ENCODE measurements at places on chromosomes 5 and 9.

GRCh38 chr9:2163231-2163885 is 148.2 kb downstream of the SMARCA2 start:
- no peak for DNase-seq

DNA sequence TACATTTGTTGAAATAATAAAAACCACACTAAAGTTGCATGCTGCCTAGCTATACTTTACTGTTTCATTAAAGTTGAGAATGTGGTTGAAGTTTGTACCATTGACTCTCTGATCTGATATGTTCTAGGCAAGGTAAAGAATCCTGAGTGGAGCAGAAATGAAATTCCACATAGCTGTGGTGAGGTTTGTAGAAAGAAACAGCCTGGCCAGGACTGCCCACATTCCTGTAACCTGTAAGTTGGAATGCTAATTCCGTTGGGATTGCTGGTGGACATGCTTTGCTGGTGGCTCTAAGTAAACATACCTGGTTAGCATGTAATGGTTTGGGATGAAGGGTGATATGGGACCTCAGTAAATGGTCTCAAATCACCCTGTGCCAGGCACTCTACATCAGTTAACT is 16.8 kb downstream of the NFX1 start:
- no peak for DNase-seq

DNA sequence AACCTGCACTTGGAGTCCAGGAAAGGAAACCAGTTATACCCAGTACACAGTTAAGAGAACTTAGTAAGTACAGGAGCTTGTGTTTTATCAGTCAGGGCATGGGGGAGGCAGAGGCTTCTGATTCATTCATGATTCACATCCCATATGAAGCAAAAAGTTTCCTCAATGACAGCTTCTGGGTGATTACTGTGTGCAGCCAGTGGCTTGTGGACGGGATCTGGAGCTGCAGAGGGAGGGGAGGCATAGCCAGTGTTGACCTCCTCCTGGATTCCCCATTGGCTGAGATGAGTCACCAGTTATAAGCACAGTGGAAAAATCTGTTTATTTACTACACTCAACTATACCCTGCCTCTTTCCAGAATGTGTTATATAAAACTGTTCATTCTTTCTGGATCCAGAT is 17.7 kb downstream of the IL31RA start:
- DNase-seq = no peak

- no peak for DNase-seq
Measured at GRCh38 chr9:75235632-75236031, 147.3 kb downstream of the OSTF1 start.

GRCh38 chr5:10262121-10262774 is 12.2 kb downstream of the CCT5 start:
- DNase-seq = no peak

GRCh38 chr5:167754501-167755021 is 536.9 kb upstream of the WWC1 start:
- DNase-seq = no peak

- DNase-seq = no peak
Measured at GRCh38 chr9:127128341-127129072, 6.1 kb upstream of the ANGPTL2 start.

- DNase-seq = peak; percentile 74
Measured at GRCh38 chr5:139828207-139828895, 32.7 kb downstream of the PSD2 start.

DNA sequence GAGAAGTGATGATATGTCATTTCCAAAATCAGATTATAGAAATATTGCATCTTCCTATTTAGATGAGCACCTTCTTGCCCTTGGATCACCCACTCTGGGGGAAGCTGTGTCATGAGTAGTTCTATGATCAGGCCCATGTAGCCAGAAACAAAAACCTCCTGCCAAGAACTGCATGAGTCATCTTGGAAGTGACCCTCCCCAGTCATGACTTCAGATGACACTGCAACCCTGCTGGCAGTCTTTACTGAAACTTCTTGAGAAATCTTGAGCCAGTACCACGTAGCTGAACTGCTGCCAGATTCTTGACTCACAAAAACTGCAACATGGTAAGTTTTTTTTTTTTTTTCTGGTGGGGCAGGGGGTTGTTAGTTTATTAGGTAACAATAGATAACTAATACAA is 439.6 kb upstream of the PTGER4 start:
- DNase-seq = no peak

DNA sequence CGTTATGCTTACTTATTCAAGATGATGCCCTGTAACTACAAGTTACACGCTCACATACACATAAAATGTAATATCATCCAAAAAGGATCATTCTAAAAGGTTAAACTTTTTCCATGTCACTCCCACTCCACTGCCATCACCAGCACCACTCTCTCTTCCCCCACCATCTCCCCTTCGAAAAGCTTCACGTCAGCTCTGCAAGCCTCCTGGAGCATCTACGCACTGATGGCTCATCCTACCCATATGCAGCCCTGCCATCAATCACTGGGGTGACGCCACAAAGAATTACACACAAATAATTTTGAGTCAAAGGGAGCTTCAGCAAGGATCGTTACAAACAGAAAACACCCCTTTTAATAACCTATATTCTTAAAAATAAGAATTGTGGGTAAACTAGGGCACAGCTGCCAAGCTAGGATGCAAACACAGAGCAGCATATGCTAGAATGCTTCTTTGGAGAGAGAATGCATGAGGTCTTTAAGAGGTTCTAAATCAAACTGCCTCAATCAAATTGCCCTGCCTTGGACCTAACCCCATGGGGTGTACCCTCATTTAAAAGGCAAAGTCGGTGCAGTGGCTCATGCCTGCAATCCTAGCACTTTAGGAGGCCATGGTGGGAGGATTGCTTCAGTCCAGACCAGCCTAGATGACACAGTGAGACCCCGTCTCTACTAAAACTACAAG is 56.1 kb downstream of the SHB start:
- DNase-seq = no peak

DNA sequence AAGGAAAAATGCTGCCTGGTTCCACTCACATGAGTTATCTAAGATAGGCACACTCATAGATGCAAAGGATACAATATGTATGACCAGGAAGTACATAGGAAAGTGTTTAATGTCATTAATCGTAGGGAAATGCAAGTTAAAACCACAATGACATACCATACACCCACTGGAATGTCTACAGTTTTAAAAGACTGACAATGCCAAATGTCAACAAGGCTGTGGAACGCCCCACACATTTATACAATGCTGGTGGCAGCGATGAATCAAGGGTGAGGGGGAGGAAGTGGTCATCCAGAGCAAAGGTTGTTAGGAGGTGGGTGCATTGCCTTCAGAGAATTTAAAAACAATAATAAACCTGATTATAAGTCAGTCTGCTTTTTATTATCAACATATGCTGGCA is 437.8 kb downstream of the ARHGEF28 start:
- DNase-seq = no peak

DNA sequence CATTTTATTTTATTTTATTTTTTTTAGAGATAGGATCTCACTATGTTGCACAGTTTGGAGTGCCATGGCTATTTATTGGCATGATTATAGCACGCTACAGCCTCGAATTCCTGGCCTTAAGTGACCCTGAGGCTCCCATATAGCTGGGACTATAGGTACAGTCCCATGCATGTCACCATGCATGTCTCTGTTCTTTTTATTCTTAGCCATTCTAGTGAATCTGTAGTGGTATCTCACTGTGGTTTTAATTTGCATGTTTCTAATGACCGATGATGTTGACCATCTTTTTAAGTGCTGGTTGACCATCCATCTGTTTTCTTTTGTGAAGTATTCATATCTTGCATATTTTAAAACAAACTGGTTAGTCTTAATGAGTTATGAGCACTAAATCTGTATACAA is 76.1 kb downstream of the SLC44A1 start:
- DNase-seq = no peak

DNA sequence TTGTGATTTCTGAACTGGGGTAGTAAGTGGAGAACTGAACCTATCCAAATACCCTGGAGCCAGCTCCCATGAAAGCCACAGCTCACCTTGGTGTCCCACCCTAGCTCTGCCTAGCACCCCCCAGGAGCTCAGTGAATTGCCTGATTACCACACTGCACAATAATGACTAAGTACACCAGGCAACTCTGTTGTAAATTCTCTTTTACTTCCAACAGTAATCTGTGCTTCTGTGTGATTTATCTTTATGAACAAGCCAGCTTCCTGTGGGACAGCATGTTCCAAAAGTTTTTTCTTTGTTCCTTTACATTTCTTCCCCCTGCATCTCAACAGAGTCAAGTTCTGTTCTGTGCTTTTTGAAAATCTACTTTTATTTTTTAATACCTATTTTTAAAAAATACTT is 22.1 kb upstream of the GRPEL2 start:
- DNase-seq = no peak

DNA sequence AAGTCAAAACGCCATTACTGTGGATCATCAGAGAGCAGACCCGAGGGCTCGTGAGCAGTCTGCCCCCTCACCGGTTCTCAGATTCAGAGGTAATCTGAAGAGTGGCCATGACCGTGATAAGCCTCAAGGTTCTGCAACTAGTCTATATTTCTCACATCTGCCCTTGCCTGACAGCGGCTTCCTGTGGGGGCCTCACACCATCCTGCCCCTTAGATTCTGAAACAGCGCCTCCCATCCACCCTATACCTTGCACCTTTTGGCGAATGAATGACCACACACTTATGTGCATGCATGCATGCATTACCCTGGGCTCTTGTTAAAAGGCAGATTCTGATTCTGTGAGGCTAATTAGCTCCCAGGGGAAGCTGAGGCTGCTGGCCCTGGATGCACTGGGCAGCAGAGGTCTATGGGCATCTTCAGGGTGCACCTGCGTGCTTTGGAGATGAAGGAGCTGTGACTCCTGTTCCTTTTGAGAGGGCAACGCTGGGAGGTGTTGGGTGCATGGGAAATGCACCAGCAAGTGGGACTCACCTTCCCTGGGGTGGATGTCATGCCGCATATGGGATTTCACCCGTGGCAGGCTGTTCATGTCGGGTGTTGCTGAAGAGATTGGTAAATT is 7.8 kb upstream of the GADD45G start:
- no peak for DNase-seq

DNA sequence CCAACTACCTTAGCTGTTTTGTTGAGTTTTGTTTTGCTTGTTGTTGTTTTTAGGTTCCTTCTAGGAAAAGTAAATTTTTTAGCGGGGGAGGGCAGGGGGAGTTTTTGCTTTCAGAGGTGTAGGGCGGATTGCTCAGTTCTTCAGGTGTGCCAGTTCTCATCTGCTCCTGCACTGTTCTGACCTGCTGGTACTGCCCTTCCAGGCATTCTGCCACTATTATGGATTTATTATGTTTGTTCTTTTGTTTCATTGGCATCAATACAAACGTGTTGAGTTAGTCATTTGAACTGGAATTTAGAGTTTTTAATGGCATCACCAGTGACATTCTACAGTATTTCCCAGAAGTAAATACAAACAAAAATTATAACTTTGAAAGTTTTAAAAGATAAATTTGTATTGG is 26.0 kb downstream of the ERCC6L2 start:
- DNase-seq = no peak

DNA sequence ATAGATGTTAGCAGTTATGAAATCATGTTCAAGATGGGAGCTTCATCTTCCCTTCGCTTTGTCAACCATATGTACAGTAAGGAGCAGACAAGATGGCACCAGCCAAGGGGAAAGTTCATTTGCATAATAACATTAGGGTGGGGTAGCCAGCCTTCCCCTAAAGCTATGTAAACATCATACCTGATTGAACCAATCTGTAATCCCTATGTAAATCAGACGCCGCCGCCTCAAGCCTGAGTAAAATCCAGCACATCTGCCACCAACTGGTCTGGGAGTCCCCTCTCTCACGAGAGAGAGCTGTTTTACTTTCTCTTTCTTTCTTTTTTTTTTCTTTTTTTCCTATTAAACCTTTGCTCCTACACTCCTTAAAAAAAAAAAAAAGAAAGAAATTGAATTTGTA is 30.8 kb upstream of the REEP2 start:
- DNase-seq = no peak

DNA sequence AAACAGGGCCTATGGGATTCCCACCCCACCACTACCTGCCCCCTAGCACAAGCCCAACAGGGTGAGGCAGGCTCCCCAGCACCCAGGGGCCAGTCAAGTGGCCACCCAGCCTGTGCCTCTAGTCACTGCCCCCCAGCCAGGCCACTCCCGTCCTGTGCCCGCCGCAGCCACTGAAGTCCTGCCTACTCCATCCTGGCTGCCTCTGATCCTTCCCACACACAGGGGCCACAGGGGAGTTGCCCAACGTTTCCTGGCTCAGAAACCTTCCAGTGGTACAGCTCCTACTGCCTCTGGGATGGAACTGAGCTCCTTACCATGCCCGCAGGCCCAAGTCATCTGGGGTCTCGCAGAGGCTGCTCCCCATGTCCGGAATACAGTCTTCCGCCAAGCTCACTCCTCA is 70.2 kb upstream of the STXBP1 start:
- no peak for DNase-seq

DNA sequence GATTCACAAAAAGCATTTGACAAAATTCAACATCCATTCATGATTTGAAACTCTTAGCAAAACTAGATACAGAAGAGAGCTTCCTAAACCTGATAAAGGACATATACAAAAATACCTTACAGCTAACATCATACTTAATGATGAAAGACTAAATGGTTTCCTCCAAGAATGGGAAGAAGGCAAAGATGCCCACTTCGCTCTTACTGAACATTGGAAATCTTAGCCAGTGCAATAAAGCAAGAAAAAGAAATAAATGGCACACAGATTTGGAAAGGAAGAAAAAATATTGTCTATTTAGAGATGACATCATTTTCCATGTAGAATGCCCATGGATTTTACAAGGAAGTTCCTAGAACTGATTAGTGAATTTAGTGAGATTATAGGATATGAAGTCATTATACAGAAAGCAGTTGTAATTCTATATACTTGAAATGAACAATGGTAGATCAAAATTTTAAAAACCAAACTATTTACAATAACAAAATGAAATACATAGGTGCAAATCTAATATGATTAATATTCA is 64.4 kb downstream of the NAA35 start:
- DNase-seq = no peak

GRCh38 chr5:50800410-50800809 is 134.0 kb downstream of the PARP8 start:
- no peak for DNase-seq

GRCh38 chr5:9987101-9987500 is 262.6 kb downstream of the ATPSCKMT start:
- DNase-seq = no peak

GRCh38 chr9:68685770-68686169 is 19.3 kb upstream of the PIP5K1B start:
- DNase-seq = no peak

- peak; percentile 47 for DNase-seq
Measured at GRCh38 chr9:5429873-5430564, 7.7 kb downstream of the PLGRKT start.

DNA sequence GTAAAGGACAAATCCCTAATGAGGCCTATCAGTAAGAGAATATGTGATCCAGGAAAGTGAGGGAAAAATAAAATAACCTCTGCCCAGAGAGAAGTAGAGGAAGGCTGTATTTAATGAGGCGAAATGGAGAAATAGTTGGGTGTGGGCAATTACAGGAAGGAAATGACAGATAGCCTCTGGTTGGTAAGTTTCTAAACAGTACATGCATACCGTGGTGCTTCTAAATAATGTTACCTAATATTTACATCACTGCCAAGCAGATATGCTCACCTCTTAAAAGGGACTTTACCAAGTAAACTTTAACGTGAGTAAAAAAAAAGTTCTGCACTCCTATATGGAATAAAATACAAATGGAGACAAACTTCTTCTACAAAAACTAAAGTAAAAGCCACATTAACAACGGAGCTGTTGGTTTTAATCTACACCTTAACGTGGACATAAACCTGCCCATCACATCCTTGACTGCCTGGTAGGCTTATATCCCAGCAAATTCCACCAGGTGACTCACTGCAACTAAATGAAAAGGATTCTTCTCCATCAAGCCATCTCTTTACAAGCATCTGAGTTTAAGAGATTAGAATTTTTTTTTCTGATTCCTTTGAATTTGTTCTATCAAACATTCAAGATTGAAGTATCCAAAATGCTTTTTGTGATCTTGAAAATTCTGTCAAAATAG is 12.4 kb downstream of the NFIL3 start:
- DNase-seq = no peak

Measured in hippocampal formation (tissue), 2 donors.